A172 (cell line): ENCODE measurements at places on chromosomes 7 and 10. TPM values are rescaled to one million over a fixed set of nuclear protein-coding genes. Genes with fewer than 3 reads are reported as not detected.

Gene ADRB1
- 1.1 and 1.5 TPM in 2 replicates for total RNA-seq

Gene MRC1
- not detected in 2 replicates for total RNA-seq

Gene C10orf90
- 0.57 TPM in 1 of 2 replicates, not detected in the other for total RNA-seq

Gene ODAD2
- 53.3 and 63.0 TPM in 2 replicates for total RNA-seq

Gene NSUN5
- 9.4 and 11.6 TPM in 2 replicates for total RNA-seq

Gene LIPN
- total RNA-seq: not detected in 2 replicates

Gene METTL2B
- 37.6 and 46.4 TPM in 2 replicates for total RNA-seq

Gene CRHR2
- not detected in 2 replicates for total RNA-seq

Gene DPP6
- not detected in 2 replicates for total RNA-seq

Gene DLX5
- total RNA-seq: not detected in 2 replicates

Gene PLPP4
- 10.5 and 11.7 TPM in 2 replicates for total RNA-seq

Gene CALY
- total RNA-seq: not detected in 2 replicates

Gene NODAL
- not detected in 2 replicates for total RNA-seq

Gene MSMB
- total RNA-seq: not detected in 2 replicates

Gene CYP3A5
- 1.9 and 3.8 TPM in 2 replicates for total RNA-seq

Gene MMD2
- total RNA-seq: not detected in 2 replicates

Gene PRKG1
- 0.05 and 0.22 TPM in 2 replicates for total RNA-seq

Gene CYP3A4
- total RNA-seq: not detected in 2 replicates

Gene PDZD7
- 2.2 and 5.0 TPM in 2 replicates for total RNA-seq

Gene WASL
- total RNA-seq: 12.1 and 12.4 TPM in 2 replicates

Gene ZDHHC16
- total RNA-seq: 85.5 and 108 TPM in 2 replicates
